ENCODE measurements at places on chromosomes 7 and 10. TPM values are rescaled to one million over a fixed set of nuclear protein-coding genes. Genes with fewer than 3 reads are reported as not detected.

Gene ARHGAP22
- not detected for total RNA-seq

Gene AIFM2
- total RNA-seq = 1.5 TPM

Gene CCDC172
- total RNA-seq = not detected

Gene FANK1
- 0.42 TPM for total RNA-seq

- H3K27me3 ChIP-seq = no peaks in the 10 kb centered on the region
- no peak for DNase-seq
- no peaks in the 10 kb centered on the region for H3K4me1 ChIP-seq
- H3K27ac ChIP-seq = no peak overlapping the region
Measured at GRCh38 chr10:69349542-69349888, 67.2 kb downstream of the TACR2 start.

Gene HOGA1
- total RNA-seq = 3.5 TPM
